ENCODE measurements at places on chromosomes 16 and 17.

GRCh38 chr16:57127037-57127763 lies 34.8 kb downstream of the CPNE2 start:
- DNase-seq = no peak

DNA sequence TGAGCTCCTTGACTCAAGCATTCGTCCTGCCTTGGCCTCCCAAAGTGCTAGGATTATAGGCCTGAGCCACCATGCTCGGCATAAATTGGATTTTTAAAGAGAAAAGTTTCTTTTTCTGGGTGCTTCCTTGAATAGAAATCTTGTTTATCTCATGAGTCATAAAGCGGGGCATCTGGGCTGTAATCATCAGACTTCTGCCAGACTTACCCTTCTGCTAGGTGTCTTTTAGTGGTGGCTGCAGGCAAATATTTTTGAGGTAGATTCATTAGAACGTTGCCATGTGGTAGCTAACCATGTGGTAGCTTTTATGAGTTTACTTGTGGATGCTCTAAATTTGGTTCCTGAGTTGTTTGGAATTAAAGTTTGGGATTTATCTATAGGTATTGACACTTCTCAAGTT lies 13.4 kb downstream of the PGS1 start:
- DNase-seq = no peak

- no peak for DNase-seq
Observed at GRCh38 chr16:1579214-1579613, 32.7 kb downstream of the IFT140 start.

DNA sequence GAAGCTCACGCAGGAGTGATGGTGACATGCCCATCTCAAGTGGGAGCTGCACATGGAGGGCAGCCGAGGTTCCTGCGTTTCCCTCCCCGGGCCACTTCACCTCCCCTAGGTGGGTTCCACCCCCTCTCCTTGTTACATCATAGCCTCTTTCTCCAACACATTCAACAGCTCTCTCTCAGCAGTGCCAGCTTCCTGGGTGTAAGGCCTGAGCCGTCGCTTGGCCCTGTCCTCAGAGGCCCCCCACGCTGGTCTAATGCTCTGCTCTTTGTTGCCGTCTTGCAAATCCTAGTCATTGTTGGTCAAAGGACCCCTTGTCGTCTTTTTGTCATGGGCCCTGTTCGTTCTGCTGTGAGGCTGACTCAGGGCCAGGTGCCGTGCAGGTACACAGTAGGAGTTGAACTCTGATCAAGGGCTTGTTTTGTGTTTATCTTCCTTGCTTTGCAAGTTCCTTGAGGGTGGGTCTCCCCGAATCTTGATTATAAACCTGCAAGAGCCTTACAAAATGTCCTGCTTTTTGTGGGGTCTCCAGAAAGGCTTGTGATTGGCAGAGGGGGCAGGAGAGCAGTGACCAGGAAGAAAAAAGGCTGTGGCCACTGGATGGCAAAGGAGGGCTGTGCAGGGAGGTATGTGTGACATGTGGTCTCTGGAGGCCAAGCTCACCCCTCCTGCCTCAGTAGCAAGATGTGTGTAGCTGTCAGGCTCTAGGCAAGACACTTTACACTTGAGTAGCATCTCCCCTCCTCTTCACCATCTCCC lies 136.6 kb downstream of the CCDC182 start:
- no peak for DNase-seq

DNA sequence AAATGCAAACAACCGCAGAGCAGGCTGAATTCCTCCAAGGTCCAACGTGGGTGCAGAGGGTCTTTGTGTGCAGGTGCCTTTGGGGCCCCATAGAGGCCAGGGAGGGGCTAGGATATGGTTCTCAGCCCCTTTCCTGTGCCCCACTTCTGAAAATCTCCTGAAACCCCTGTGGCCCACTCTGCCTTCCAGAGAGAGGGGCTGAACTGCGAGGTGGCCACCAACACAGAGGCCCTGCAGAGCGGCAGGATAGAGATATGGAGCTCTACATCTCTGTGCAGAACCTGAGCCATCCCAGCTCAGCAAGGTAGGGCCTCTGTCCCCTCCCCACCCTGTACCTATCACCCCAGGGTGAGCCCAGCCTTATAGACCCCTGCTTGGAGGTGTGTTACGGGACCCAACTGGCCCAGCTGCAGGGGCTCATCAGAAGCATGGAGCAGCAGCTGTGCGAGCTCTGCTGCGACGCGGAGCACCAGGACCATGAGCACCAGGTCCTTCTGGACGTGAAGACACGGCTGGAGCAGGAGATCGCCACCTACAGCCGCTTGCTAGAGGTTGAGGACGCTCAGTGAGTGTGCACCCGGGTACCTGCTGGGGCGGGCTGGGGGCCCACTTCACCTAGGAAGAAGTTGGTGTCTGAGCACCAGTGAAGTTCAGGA lies 5.5 kb downstream of the USP6 start:
- no peak for DNase-seq

DNA sequence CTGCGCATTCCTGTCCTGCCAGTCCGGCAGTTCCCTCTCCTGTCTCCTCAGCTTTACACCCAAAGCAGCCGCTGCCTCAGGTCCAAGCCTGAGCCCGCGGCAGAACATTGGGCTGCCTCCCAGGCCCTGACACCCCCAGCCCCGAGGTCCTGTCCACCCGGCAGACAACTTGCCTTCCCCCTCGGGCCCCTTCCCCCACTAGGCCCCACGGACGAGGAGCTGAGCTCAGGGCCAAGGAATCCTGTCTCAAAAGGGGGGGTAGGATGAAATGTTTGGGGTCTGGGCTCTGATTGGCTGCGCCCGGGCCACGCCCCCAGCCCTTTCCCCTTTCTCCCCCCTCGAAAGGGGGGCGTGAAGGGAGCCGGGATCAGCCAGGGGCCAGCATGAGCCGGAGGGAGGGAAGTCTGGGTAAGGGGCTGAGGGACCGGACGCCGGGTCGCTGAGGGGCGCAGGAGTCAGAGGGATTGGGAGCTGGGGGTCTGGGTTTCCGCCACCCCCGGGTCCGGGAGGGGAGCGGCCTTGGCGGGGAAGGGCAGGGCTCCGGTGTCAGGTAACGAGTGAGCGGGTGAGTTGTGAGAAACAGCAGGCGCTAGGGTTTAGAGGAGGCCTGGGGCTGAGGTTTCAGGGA lies at the start of gene CTF1:
Gene CTF1, plus strand, starts transcription at position 354 of the 628 bp plus-strand sequence. Its CDS starts 30 bp downstream, at position 384.
- no peak for DNase-seq

- DNase-seq = no peak
Observed at GRCh38 chr17:77779711-77780539, 178.6 kb upstream of the TNRC6C start.

GRCh38 chr17:55873017-55873758 lies 122.3 kb downstream of the PCTP start:
- no peak for DNase-seq

All from kidney epithelial cell (primary cell).